ENCODE measurements at places on chromosomes 6 and 20. TPM values are rescaled to one million over a fixed set of nuclear protein-coding genes. Genes with fewer than 3 reads are reported as not detected.

DNA sequence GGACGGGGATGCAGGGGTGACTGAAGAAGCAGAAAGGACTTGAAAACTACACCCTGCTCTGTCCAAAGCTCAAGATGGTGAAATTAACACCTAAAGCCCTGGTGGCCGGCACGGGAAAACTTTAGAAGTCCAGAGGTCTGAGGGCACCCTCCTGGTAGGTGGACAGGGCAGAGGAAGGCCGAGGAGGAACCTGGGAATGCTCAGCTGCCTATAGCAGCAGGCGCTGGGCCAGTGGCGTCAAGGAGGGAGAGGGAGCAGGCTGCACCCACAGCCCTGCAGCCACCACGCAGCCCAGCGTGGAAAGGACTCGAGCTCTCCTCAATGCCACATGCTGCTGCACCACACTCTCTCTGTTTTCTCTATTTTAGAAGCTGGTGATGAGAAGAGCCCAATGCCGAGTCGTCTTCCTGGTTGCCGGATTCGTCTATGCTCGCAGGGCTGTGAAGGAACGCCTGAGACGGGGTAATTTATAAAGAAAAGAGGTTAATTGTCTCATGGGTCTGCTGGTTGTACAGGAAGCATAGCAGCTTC is 248.3 kb upstream of the AFDN start:
- DNase-seq = no peak
- H3K4me3 ChIP-seq = no peak overlapping the region
- H3K27me3 ChIP-seq = no peaks in the 10 kb centered on the region
- H3K27ac ChIP-seq = no peak overlapping the region
- peaks cover under 1% of the 10 kb centered on the region for H3K4me1 ChIP-seq

GRCh38 chr20:362271-363254 is 15.7 kb downstream of the NRSN2 start:
- H3K4me1 ChIP-seq = peaks cover 2% of the 10 kb centered on the region
- H3K27ac ChIP-seq = peak overlapping the region; percentile 67
- H3K27me3 ChIP-seq = no peaks in the 10 kb centered on the region
- DNase-seq = peak; percentile 74

- H3K4me3 ChIP-seq = no peak overlapping the region
- no peak overlapping the region for H3K27ac ChIP-seq
- H3K4me1 ChIP-seq = no peaks in the 10 kb centered on the region
Observed at GRCh38 chr6:144621332-144621731, 336.2 kb downstream of the UTRN start.

DNA sequence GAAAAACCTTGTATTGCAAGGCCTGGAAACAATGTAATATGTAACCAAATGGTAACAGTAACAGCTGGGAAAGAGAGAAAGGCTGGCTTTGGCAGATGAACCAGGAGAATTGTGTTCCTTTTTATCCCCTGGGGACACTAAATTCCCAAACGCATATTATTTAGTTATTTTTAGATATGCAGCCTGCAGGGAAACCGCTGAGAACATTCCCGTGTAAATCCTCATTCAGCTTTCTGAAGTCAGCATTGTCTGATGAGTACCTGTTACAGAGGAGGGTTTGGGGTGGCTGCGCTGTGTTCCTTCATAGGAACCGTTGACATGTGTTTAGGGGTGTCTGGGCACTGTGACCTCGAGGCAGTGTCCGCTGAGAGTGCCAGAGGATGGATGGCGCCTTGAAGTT is 101.3 kb downstream of the SMOC2 start:
- H3K4me1 ChIP-seq = no peaks in the 10 kb centered on the region
- H3K36me3 ChIP-seq = no peaks in the 10 kb centered on the region
- no peak overlapping the region for H3K27ac ChIP-seq
- H3K27me3 ChIP-seq = no peaks in the 10 kb centered on the region
- no peak overlapping the region for H3K4me3 ChIP-seq

Gene NINL
- total RNA-seq = 2.8 TPM

- peak; percentile 84 for DNase-seq
- peaks cover 2% of the 10 kb centered on the region for H3K4me1 ChIP-seq
- no peaks in the 10 kb centered on the region for H3K36me3 ChIP-seq
- no peaks in the 10 kb centered on the region for H3K27me3 ChIP-seq
Observed at GRCh38 chr20:53216856-53217576, 244.9 kb downstream of the TSHZ2 start.
